NCI-H510A (cell line): ENCODE measurements at places on chromosomes 5 and 9.

- no peak for DNase-seq
These were observed 196.3 kb downstream of the PALM2AKAP2 start for GRCh38 chr9:109976303-109976702.

DNA sequence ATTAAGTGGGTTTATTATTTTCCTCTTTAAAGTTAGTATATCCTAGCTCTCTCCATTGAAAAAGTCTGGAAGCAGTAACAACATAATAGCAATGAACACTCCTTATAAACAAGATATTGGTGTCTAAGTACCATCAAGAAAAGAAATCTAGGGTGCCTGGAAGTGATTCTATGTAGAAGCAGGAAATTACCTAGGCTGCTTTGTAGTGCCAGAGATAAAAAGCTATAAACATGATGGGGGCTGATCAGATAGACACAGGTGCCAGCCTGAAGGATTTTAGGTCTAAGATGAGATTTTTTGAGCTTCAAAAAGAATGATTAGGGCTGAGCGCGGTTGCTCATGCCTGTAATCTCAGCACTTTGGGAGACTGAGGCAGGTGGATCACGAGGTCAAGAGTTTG, 1179.3 kb upstream of the CDH9 start:
- no peak for DNase-seq

DNA sequence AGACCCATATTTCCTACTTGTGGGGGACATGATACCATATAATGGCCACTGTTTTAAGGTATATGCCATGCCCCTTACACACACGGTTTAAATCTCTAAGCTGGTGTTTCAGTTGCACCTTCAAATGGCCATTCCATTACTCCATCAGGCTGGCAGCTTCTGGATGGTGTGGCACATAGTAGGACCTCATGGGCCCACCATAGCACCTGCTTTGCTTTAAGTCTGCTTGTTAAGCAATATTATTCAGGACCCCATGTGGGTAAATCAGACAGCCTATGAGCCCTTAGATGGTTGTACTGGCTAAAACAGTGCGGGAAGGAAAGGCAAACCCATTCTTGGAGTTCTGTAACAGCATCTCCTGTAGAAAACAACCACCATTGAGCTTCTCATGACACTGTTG, 27.4 kb upstream of the PANK3 start:
- DNase-seq: no peak

DNA sequence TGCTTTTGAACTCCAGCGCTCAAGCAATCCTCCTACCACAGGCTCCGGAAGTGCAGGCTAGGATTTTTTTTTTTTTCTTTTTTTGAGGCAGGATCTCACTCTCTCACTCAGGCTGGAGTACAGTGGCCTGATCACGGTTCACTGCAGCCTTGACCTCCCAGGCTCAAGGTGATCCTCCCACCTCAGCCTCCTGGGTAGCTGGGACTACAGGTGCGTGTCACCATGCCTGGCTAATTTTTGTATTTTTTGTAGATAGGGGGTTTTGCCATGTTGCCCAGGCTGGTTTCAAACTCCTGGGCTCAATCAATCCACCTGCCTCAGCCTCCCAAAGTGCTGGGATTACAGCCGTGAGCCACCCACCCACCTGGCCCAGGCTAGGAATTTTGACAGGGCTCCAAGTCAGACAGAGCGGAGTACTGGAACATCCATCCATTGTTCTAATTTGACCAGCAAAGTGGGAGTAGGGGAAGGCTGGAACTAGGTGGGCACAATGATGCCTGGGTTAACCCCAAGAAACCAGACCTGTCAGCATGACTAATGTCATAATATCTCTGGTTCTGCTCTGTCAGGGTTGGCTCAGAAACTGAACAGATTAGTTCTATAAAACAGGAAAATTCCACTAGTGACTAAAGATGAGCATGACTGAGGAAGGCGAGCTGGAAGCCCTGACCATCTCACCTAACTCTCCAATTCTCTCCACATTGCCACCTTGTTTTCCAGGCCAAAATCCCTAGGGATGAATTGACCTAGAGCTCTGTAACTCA, 9.2 kb downstream of the ZBTB5 start:
- no peak for DNase-seq

DNA sequence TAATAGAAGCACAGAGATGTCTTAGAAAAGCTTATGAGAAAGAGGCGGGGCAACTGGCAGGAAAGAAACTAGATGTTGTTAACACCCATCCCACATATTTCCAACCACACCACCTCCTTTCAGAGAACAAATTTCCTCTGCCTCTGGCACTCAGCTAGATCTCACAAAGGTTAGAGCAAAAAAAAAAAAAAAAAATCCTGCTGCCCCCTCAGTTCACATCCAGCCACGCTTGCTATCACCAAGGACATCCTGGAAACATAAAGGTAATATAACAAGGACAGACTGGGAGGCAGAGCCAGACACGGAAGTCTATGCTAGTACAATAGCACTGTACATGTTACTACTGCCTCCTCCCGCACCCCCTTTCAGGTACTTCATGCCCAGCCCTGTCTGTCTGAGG, 238.0 kb upstream of the PTGER4 start:
- DNase-seq: no peak
